ENCODE measurements at places on chromosomes 11 and 22.

GRCh38 chr11:94794287-94795168 is 26.4 kb downstream of the AMOTL1 start:
- DNase-seq = no peak

DNA sequence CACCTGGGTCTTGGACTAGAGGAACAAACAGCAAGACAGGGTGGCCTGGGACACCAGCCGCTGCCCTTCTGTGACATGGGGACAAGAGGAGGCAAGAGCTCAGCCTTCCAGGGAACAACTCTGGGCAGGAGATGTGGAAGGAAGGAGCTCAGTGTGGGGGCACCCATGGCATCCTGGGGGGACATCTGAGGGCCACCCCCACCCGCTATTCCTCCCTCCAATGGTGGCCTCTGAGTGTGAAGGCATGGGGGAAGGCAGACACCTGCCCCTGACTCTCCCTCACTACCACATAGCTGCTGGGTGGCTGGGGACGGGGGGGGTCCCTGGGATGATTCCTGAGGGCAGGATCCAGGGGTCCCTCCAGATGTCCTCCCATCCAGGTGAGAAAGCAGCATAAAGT is 4.5 kb downstream of the APOBEC3B start:
- no peak for DNase-seq

DNA sequence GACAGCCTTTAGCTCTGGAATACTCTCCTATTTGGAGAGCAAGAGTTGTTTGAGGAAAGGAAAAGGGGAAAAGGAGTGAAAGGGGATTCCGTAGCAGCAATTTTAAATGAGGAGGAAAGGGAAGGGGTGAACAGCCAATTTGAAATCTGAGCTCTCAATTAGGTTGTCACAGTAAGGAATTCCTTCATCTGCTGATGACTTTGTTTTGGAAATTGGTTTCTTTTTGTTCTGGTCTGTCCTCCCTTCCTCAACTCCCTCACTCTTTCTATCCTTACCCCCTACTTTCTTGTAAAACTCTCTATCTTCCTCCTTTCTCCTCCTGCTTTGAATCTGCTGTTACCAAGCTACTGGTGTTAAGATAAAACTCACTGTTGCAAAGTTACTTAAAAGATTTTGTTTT is 1155.6 kb downstream of the DLG2 start:
- DNase-seq = no peak

- no peak for DNase-seq
These were observed 76.8 kb downstream of the KCNC1 start for GRCh38 chr11:17811352-17811751.

DNA sequence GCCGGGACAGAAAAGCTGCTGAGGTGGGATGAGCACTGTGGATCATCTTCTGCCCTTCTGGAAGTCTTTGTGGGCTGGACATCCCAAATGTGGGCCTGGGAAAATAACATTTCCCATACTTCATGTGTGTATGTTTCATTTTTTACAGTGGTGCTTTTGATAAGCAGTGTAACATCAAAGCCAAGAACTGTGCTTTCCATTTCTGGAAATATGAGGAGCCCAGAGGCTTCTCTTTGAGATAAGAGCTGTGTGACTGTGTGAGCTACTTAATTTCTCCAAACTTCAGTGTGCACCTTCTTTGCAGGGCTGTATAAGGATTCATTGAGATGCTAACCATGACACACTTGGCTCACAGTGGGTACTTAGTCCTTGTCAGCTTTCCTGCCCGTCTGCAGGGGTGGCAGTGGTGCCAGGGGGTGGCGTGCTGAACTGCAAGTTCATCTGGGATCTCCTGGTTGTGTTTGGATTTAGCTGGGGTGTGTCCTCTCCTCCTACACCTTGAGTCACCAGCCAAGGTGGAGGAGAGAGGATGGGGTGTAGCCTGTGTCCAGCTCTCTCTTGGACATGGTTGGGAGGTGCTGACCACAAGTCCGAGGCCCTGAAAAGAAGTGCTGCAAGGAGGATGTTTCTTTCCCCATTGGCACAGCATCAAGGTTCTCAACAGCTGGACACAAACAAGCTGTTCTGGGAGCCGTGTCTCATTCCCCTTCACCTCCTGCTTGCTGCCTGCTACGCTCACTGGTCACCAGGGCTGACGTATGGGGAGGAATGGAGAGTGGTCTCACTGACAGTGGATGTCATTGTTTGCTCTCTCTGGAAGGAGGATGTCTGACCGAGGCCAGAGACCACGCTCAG is 139.4 kb downstream of the TEAD1 start:
- DNase-seq = no peak

- no peak for DNase-seq
These were observed 11.3 kb upstream of the PIM3 start for GRCh38 chr22:49948958-49949913.

DNA sequence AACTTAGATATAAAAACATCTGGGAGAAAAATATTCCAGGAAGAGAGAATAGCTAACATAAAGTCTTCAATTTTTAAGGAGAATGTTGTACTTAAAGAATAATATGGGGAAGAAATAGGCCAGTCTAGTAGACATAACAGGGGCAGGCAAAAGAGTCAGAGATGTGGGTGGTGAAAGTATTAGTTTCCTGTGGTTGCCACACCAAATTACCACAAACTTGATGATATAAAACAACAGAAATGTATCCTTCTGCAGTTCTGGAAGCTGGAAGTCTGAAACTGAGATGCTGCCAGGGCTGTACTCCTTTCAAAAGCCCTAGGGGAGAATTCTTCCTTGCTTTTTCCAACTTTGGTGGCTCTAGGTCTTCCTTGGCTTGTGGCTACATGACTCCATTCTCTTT is 1309.7 kb downstream of the LRRC4C start:
- DNase-seq = no peak

DNA sequence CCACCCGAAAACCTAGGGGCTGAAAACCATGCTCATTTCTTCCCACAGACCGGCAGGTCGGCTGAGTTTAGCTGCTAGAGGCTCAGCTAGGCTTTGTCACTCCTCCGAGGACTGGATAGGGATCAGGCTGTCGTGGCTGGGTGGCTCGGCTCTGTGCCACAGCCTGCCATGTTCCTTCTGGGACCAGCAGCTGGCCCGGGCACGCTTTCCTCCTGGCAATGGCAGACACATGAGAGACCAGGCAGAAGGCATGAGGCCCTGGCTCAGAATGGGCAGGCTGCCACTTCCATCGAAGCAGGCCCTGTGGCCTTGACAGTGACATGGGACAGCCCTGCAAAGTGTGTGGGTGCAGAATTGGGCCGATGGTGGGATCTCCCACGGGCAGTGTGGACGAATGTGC is 20.9 kb downstream of the PARVG start:
- DNase-seq = no peak

DNA sequence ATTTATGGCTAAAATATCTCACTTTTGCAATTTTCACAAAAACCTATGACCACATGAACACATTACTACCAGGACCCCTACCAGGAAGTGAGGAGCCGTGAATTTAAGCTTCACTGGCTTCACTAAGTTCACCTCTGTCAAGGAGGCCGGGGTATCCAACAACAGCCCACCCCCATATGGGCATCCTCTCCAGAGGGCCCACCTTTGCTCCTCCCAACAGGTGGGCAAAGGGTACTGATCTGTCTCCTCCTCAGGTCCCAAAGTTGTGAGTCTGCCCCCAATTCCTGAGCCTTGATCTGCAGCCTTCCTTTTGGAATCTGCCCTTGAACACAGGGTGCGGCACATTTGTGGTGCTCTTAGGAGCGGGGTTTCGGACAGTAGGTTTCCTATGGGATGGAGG is 66.9 kb downstream of the OTOG start:
- DNase-seq = no peak

DNA sequence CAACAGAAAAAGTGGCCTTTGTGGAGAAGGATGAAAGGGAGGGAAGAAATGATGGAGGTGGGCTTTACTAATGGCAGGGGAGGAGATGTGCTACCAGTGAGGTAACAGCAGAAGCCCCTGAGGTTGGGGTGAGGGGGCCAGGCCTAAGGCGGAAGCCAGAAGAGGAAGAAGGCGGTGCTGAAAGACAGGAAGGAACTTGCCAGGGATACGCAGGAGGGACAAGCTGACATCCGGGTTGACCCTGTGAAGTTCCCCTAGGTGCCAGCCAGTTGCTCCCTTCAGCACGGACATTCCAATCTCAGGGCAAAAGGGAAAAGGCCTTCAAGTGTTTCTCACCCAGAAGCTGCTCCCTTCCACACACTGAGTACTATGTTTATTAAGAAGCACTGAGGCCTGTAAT is 2.3 kb upstream of the TIRAP start:
- DNase-seq = no peak

DNA sequence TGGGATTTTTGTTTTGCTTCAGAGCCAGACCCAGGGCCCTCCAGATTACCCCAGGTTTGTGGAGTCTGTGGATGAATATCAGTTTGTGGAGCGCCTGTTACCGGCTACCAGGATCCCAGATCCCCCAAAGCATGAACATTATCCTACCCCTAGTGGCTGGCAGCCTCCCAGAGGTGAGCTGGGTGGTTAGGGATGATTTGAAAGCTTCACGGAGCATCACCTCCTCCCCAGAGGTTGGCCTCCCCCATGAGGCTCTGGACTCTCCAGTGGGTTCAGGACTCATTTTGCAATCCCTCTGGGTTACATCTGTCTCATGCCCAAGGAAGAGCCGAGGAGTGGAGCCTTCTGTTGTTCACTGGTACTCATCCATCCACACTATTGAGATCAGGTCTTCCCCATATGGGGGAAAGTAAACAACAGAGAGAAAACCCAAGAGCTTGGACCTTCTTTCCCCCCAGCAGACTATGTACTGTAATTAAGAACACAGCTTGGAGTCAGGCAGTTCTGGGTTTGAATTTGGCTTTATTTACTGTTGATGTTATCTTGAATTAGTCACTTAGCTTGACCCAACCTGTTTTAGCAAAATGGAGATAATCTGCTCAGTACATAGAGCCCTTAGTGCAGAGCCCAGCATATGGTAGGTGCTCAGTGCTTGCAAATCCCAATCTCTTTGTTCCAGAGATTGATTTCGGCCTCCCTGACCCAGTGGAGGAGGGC is 2.5 kb downstream of the MRPL49 start:
- no peak for DNase-seq

- DNase-seq = no peak
These were observed 18.6 kb downstream of the IRAG1 start for GRCh38 chr11:10674911-10675440.
